GM06990 (cell line): ENCODE measurements at places on chromosomes 6 and 20.

DNA sequence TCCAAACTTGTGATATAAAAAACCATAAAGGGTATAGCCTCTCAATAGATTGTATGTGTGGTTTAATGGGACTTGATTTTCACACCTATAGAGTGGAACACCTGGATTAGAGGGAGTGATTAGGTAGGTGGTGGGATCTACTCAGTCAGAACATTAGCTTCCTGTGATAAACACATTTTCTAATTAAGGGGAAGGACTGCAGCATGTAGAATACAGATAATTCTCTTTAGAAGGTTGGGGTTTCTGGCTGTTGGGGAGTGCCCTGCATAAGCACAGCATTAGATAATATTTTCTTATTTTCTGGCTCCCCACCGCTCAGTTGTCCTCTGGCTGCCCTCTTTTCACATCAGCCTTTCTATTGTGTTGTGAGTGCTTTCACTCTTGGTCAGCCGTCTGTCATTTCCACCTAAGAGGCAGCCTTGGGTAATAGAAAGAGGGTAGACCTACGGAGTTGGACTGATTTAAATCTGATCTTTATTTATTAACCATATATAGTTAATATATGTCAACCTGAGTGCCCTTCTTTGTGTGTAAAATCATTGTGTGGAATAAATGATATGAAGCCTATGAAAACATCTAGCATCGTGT, 8.0 kb downstream of the CSE1L start:
- no peak for DNase-seq

DNA sequence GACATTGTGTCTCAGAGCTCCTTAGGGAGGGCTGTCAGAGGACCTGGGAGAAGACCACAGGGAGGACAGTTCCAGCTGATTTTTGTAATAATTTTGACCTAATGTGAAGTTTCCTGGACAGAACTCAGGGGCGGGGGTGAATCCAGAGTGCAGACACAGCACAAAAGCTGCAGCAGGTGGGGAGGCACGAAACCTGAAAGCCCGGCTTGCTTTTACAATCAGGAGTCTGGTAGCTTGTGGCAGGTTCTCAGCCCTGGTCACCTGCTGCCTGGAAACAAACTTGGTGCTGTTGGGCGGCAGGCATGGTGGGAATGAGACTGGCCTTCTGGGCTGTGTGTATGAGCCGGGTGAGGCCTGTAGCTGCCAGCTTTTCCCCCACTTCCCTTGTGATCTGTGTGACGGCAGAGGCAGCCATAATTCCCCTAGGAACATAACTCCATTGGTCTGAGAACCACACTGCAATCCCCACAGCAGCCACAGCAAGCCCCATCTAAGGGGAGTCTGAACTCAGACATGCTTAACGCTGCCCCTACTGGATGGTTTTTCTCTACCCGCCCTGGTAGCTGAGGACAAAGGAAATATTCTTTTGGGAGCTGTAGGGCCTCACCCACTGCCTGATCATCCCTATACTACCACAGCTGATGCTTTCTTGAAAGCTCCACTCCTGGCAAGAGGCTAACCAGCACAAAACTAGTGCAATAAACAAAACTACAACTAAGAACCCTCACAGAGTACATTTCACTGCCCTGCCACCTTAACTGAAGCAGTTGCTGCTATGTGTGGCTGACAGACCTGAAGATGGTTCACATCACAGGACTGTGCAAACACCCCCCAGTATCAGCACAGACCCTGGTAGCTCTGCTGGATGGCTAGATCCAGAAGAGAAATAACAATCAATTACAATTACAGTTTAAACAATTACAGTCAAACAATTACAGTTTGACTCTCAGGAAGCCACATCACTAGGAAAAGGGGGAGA, 1055.1 kb upstream of the GJE1 start:
- no peak for DNase-seq

- DNase-seq, result no peak
Observed at GRCh38 chr20:44170816-44171410, 16.1 kb downstream of the JPH2 start.

- DNase-seq, result no peak
Observed at GRCh38 chr20:61963149-61963548, 102.5 kb downstream of the TAF4 start.

DNA sequence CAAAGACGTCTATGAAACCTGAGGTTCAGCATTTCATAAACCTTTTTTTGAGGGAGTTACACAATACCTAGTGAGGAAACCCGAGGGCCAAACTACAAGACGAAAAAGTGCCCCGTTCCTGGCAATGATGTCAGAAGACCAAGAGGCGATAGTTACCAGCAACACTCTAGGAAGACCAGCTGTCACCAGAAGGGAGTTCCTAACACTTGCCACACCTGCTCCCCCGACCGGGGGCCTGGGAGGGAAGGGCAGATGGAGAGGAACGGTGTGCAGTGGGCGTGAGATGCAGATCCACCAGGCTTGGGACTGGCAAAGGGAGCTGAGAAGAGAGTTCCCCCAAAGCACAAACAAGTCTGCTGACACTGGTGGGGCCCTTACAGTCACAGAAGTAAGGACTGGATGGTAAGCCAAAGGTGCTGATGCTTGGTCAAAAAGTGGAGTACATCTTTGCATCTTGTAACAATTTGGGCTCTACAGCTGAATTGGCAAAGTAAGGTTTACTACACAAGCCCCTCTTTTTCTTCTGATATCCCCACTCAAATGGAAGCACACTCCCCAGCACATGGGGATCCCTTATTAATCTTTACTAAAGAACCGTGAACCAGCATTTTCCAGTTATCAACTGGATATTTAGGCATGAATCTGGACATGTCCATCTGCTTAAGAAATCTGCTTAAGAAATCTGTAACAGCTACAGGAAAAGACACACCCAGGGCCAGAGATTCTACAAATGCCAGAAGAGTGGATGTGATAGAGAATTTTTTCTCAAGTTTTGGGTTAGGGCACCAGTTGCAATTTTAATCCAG, 38.5 kb downstream of the PANK2 start:
- DNase-seq, result no peak

GRCh38 chr6:157823528-157824370, 703 bp downstream of the SNX9 start:
- peak; percentile 42 for DNase-seq

- DNase-seq, result no peak
Observed at GRCh38 chr20:50293284-50294139, 102.9 kb downstream of the CEBPB start.

DNA sequence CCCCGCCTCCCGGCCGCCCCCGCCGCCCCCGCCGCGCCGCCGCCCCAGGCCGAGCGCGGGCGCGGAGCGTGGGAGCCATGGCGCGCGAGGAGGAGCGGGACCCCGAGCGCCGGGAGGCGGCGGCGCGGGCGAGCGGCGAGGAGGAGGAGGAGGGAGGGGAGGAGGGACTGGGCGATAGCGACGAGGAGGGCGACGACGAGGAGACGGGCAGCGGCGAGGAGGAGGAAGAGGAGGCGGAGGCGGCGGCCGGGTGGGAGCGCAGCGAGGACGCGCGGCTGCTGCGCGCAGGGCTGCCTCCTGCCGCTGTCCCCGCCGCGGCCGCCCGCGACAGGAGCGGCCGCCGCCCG, at the start of gene SLC24A3:
TSS of gene SLC24A3 (plus strand) at position 174 of the 347 bp plus-strand sequence.
- DNase-seq, result peak; percentile 9

- DNase-seq, result no peak
Observed at GRCh38 chr6:17744019-17744756, 37.5 kb upstream of the NUP153 start.

- DNase-seq, result no peak
Observed at GRCh38 chr6:122207794-122208193, 191.7 kb upstream of the HSF2 start.

DNA sequence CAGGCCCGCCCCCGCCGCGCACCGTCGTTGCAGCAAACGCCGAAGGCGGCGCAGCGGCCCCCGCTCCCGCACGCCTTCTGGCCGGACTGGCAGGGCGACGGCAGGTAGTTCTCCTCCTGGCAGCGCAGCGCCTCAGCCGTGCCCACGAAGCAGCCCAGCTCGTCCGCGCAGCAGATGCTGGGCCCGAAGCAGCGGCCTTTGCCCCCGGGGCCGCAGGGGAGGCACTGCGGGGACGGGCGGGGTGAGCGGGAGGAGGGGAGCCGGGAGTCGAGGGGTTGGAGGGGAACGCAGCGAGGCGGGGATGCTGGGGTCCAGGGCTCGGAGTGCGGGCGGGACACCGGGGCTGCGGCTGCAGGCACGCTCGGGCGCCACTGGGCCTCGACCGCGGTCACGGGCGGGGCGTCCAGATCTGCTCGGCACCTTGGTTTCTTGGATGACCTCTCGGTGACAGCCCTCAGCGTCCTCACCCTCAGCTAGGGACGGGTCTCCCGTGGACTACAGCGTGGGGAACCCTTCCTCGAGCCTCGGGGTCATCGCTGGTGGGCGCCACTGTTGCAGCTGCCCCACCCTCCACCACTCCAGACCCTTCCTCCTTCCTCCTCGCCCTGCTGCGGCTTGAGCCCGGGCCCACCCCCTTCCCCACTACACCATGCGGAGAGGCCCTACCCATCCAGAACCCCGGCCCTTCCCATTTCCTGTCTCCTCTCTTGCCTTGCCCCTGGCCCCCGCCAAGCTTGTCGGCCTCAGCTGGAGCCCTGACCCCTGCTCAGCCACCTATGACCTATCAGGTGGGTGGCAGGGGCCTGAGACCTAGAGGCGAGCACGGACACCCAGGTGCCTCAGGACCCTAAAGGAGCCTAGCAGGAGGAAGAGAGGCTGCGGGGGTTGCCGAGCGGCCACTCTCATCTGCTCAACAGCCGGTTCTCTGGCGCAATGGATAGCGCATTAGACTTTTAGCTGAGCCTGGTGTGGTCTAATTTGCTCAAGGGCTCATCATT, 1.3 kb downstream of the AVP start:
- no peak for DNase-seq

GRCh38 chr20:35085477-35086225, 7.0 kb downstream of the TRPC4AP start:
- no peak for DNase-seq

GRCh38 chr6:70219943-70220613, 82.8 kb downstream of the COL9A1 start:
- DNase-seq, result no peak

DNA sequence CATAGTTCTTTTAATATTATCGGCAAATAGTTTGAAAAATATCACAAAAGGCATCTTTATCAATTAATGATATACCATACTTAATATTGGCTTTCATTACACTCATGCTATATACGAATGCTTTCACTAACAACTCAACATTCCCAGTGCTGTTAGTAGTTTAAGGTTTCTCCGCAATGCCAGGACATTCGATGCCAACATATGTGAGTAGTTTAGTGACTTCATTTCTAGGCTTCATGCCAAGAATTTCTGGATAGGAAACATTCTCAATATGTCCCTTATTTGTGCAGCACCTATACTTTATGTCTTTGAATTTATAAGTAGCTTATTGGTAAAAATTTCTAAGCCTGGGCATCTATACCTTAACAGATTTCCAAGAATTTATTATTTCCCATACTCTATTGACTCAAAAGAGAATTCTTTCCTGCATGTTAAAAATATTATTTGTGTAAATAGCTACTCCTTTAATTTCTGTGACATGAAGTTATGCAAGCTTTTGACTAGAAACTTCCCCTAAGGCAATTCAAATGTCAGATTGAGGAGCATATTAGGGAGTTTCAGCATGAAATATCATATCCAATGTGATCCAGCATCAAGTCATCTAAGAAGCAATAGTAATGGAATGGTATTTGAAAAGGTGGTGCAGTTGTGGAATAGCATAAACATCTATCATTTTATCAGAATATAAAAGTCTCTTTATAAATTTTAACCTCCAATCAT, 236.0 kb upstream of the STXBP5 start:
- no peak for DNase-seq

DNA sequence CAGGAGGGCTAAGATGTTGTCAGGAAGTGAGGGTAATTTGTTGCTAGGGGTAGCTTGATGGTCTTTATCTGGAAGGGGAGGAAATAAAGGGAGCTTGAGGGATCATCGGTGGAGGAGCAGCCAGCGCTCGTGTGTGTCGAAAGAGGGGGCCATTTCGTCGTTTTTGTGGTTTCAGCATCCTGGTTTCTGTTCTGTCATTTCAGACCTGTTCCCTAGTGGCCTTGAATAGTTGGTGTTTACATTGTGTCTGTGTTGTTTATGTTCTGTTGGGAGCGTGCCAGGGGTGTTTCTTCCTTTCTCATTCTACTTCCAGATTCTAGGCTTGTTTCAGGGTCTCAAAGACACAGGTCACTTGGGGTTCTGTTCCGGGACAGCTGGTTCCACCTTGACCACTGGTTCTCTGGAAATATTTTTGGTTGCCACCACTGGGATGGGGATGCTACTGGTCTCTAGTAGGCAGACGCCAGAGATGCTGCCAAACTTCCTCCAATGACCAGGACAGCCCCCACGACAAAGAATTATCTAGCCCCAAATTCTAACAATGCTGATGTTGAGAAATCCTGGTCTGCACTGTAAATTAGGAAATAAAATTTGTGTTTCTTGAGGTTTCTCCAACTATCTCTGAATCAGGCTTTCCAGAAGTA, 113.9 kb upstream of the NAA20 start:
- DNase-seq, result no peak

GRCh38 chr6:26502165-26502564, 2.1 kb downstream of the BTN1A1 start:
- DNase-seq, result peak; percentile 24

DNA sequence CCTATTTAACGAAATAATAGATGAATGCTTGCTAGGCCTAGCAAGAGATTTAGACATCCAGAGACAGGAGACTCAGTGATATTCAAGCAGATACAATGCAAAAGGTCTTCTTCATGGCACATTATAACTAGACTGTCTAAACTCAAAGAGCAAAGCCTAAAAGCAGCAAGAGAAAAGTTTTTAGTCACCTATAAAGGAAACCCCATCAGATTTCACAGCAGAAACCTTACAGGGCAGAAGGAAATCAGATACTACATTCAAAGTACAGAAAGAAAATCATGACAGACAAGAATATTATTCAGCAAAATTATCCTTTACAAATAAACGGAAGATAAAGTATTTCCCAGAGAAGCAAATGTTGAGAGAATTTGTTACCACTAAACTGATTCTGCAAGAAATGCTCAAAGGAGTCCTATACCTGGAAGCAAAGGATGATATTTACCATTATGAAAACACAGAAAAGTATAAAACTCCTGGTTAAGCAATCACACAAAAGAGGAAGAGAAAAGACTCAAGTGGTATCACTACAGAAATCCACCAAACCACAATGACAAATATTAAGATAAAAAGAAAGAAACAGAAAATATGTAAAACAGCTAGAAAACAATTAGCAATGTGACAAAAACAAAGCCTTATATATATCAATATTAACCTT, 333.7 kb downstream of the MEI4 start:
- DNase-seq, result no peak

- DNase-seq, result no peak
Observed at GRCh38 chr6:107218142-107218541, 102.8 kb upstream of the BEND3 start.
